ENCODE measurements at places on chromosomes 3 and 15. TPM values are rescaled to one million over a fixed set of nuclear protein-coding genes. Genes with fewer than 3 reads are reported as not detected.

GRCh38 chr15:47929138-47929803 lies 191.5 kb upstream of the SLC24A5 start:
- DNase-seq = no peak
- no peak overlapping the region for H3K4me3 ChIP-seq
- H3K27me3 ChIP-seq = no peaks in the 10 kb centered on the region

- no peaks in the 10 kb centered on the region for H3K36me3 ChIP-seq
- no peaks in the 10 kb centered on the region for H3K27me3 ChIP-seq
- H3K4me1 ChIP-seq = no peaks in the 10 kb centered on the region
- H3K4me3 ChIP-seq = no peak overlapping the region
- DNase-seq = no peak
- no peak overlapping the region for H3K27ac ChIP-seq
These were observed 13.3 kb upstream of the TNFSF10 start for GRCh38 chr3:172536505-172536904.

- no peak for DNase-seq
- H3K27me3 ChIP-seq = no peaks in the 10 kb centered on the region
- no peak overlapping the region for H3K4me3 ChIP-seq
- H3K36me3 ChIP-seq = no peaks in the 10 kb centered on the region
- H3K27ac ChIP-seq = no peak overlapping the region
- no peaks in the 10 kb centered on the region for H3K4me1 ChIP-seq
These were observed 241.0 kb upstream of the GBE1 start for GRCh38 chr3:82002491-82002890.

Gene HCN4
- not detected for total RNA-seq
